Lung (tissue), 17 donors: ENCODE measurements at places on chromosomes 13 and 19. TPM values are rescaled to one million over a fixed set of nuclear protein-coding genes. Genes with fewer than 3 reads are reported as not detected.
A peak's percentile ranks its signal among the peaks of the same experiment; 100 is the strongest.

Gene TTC9B
- not detected for polyA plus RNA-seq

Gene ONECUT3
- polyA plus RNA-seq = not detected

Gene RGL3
- polyA plus RNA-seq = 39.3 TPM

Gene ZNF491
- 0.54 TPM for polyA plus RNA-seq

Gene CBY2
- not detected for polyA plus RNA-seq

Gene CLEC17A
- polyA plus RNA-seq = 0.08 TPM

Gene SULT2B1
- 10.9 TPM for polyA plus RNA-seq

Gene SPACA4
- 0.03 TPM for polyA plus RNA-seq

- DNase-seq = no peak
These were observed 109.5 kb downstream of the DNAJC15 start for GRCh38 chr13:43132911-43133310.

- no peak for DNase-seq
These were observed 4.2 kb downstream of the NCLN start for GRCh38 chr19:3189702-3190469.

DNA sequence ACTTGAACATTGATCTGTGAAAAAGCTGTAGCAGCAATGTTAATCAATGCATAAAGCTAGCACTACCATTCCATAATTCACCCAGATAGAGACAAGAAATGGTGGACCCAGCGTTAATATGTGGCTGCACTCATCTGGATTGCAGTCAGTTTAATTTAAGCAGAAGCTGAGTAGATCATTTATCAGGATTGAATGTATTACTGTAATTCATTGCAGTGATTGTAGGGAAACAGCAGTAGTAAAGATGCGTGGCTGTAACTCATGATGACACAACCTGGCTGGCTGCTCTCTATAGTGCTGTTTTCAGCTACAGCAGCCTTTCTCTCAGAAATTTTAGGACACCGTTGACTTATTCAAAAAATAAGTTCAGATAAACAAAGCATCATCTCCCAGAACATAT lies 499.5 kb upstream of the SLITRK6 start:
- peak; percentile 5 for DNase-seq

GRCh38 chr19:16969135-16969534 lies 57.5 kb downstream of the CPAMD8 start:
- DNase-seq = no peak

- DNase-seq = no peak
These were observed 151.5 kb upstream of the RXFP2 start for GRCh38 chr13:31587698-31588266.

- no peak for DNase-seq
These were observed 8.9 kb upstream of the FARP1 start for GRCh38 chr13:98133946-98134345.

- DNase-seq = no peak
These were observed 123.2 kb upstream of the VSTM2B start for GRCh38 chr19:29402563-29402962.

- no peak for DNase-seq
These were observed 934.3 kb downstream of the DIAPH3 start for GRCh38 chr13:59229401-59229800.

DNA sequence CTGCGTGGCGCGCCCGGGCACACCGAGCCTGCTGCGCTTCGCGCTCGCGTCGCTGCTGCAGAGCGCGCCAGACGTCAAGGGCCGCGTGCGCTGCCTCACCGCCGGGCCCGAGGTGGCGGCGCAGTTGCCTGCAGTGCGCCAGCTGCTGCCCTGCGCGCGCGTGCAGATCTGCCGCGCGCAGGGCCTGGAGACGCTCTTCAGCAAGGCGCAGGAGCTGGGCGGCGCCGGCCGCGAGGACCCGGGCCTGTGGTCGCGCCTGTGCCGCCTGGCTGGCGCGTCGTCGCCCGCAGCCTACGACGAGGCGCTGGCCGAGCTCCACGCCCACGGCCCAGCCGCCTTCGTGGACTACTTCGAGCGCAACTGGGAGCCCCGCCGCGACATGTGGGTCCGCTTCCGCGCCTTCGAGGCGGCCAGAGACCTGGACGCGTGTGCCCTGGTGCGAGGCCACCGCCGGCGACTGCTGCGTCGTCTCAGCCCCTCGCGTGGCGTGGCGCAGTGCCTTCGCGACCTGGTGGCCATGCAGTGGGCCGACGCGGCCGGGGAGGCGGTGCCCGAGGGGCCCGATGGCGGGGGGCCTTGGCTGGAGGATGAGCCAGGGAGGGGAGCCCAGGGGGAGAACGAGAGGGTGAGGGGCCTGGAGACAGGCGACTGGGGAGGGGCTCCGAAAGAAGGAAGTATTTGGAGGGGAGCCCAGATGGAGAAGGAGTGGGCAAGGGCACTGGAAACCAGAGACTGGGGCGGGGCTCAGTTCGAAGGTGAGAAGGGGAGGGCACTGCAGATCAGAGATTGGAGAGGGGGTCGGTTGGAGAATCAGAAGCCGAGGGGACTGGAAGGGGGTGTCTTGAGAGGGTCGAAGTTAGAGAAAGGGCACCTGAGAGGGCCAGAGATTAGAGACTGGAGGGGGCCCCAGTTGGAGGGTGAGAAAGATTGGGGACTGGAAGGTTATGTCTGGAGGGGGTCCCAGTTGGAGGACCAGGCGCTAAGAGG lies 24.7 kb downstream of the ZSWIM9 start:
- DNase-seq = no peak

GRCh38 chr13:53121131-53121773 lies 92.6 kb downstream of the OLFM4 start:
- no peak for DNase-seq

DNA sequence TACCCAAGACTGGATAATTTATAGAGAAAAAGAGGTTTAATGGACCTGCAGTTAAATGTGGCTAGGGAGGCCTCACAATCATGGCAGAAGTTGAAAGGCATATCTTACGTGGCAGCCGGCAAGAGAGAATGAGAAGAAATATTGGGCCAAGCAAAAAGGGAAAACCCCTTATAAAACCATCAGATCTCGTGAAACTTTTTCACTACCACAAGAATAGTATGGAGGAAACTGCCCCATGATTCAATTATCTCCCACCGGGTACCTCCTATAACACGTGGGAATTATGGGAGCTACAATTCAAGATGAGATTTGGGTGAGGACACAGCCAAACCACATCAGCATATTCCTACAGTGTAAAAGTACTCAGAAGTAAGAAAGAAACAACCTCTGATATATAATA lies 4.7 kb upstream of the KBTBD7 start:
- no peak for DNase-seq

GRCh38 chr13:40236566-40237168 lies 429.8 kb downstream of the FOXO1 start:
- no peak for DNase-seq

DNA sequence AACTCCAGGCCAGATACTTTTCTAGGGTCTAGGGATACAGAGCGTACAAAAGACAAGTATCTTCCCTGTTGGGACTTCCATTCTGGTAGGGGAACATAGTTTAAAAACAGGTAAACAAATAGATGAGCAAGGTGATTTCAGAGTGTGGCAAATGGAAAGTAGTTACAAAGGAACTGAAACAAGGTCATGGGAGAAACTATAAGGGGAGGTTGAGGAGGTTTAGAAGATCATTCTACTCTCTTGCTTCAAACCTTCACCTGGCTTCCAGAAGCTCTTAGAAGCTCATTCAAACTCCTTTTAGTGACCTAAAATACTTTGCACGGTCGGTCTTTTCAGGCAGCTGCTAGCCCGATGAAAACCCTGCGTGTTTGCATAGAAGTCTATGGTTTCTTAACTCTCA lies 9.1 kb downstream of the FFAR2 start:
- DNase-seq = no peak

DNA sequence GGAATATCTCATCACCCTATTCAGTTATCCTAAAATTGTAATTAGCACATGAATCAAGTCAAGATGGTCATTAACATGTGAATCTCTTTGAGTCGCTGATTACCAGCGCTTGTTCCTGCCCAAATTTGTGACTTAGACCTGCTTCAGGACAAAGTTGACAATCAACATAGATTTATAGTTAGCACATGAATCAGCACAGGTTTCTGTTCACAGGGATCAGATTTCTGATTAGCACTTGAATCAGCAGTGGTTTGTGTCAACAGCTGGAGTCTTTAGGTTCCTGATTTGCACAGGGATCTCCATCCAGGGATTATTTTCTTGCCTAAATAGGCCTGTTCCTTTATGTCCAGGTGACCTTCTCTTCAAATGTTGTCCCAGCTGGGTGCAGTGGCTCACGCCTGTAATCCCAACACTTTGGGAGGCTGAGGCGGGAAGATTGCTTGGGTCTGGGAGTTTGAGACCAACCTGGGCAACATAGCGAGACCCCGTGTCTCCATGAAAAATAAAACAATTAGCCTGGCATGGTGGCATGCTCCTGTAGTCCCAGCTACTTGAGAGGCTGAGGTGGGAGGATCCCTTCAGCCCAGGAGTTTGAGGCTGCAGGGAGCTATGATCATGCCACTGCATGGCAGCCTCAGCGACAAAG lies 3.8 kb upstream of the LRFN3 start:
- DNase-seq = no peak

- no peak for DNase-seq
These were observed 83.3 kb upstream of the OLFM4 start for GRCh38 chr13:52945348-52945747.

DNA sequence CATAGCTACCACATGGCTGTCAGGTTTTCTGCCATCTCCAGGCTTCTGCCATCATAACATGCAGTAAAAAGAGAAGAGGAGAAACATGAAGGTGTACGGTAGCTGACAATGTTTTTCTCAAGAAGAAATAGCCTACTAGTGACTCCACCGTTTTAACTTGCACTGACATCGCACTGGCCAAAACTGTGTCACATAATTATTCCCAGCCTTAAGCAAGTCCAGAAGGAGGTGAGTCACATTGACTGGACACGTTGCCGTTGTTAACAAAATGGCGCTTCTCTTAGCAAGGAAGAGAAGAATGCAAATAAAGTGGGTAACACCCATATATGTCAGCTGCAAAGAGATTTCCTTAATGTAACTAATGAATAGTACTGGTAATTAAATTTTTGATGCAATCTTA lies 810.4 kb upstream of the SLC10A2 start:
- no peak for DNase-seq
